Upper lobe of right lung (tissue), 1 donor: ENCODE measurements at places on chromosomes 11 and 22. TPM values are rescaled to one million over a fixed set of nuclear protein-coding genes. Genes with fewer than 3 reads are reported as not detected.
A peak's percentile ranks its signal among the peaks of the same experiment; 100 is the strongest.

The OR4D5 gene
- not detected for total RNA-seq

The OR2D2 gene
- not detected for total RNA-seq

The BEST1 gene
- 9.6 TPM for total RNA-seq

- DNase-seq: no peak
Observed at GRCh38 chr11:47177846-47178245, 1.2 kb upstream of the ARFGAP2 start.

GRCh38 chr22:30427871-30428270 lies 2.3 kb downstream of the MTFP1 start:
- DNase-seq: no peak

DNA sequence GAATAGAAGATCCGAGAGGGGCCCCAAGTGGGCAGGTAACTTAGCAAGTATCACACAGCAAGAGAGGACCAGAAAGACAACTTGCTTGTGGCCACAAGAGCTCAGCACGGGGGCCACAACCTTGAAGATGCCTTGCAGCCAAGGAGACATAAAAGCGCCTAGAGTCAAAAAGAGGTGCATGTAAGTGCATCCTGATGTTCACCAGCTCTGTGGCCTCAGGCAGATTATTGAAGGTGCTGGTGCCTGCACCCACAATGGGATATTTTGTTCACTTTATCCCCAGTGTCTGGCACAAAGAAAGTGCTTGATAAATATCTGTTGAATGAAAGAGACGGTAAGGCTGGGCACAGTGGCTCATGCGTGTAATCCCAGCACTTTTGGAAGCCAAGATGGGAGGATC lies 106.0 kb upstream of the ASPHD2 start:
- DNase-seq: no peak

DNA sequence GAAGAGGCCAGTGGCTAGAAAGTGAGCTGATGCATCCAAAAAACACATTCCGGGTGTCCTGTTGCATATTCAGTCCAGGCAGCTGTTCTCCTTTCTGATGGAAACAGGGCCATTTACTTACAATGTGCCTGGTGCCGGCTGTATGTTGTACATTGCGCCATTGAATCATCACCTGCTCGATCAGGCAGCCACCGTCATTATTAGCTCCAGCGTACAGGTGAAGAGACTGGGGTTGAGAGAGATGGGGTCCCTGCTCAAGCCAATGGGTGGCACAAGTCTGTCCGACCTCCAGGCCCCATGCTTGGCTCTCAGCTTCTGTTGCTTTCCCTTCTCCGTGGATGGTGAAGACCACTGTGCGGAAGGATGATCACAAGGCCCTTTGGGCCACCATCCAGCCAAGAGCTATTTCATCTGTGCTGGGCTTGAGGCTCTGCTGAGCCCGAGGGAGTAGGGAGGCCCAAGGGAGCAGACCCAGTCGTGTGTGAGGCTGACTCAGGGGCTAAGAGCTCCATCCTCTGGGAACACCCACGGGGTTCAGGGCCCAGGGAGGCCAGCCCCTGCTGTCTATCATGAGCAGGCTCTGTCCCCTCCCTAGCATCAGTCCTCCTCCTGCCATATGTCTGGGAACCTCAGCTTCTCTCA lies 20.7 kb upstream of the EMID1 start:
- DNase-seq: no peak

GRCh38 chr11:34478845-34479663 lies 34.5 kb downstream of the ELF5 start:
- DNase-seq: no peak

GRCh38 chr11:61771985-61772455 lies 19.6 kb downstream of the MYRF start:
- DNase-seq: no peak

DNA sequence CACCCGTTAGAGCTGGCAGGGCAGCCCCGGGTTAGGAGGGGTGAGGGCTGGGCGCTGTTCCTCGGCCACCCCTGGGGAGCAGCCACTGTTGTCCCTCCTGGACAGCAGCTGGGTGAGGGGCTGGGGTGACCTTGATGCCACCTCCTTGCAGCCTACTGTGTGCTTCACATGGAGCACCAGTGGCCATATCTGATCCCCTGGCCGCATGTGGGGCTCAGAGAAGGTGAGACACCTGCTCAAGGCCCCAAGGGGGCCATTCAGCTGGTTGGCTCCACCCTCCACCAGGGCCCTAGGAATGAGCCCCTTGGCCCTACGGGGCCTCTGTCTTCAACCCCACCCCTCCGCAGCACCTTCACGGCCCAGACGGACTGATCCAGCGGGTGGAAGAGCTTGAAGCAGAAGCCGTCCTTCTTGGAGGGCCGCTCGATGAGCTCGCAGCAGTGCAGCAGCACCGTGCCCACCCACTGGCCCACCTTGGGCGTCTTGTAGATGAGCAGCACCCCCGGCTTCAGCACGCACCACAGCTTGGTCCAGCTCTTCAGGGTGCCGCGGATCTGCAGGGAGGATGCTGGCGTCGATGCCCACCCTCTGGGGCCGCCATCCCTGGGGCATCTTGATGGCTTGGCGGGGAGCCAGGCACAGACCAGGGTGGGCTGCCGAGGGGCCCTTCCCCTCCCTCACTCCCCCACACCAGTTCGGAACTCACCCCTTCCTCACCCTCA lies 44.9 kb downstream of the OSBPL5 start:
- DNase-seq: peak; percentile 62

- no peak for DNase-seq
Observed at GRCh38 chr11:15568440-15568839, 453.7 kb downstream of the INSC start.
